ENCODE measurements at places on chromosomes 1 and 21. TPM values are rescaled to one million over a fixed set of nuclear protein-coding genes. Genes with fewer than 3 reads are reported as not detected.

DNA sequence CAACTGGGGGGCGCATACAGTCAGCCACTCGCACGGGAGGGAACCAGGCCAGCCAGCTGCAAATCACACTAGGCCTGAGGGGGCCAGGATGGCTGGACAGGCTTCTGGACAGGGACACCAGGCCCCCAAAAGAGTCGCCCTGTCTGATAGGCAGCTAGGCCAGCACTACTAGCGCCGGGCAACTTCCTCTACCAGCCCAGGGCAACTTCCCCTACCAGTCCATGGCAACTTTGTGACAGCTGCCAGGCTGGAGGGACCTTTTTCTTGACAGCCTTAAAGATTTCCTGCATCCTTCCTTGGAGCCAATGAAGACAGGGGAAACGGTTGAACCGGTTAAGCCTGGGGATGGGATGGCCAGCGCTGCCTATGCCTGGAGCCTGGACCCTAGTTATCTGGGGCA lies 5.1 kb downstream of the IFFO2 start:
- no peaks in the 10 kb centered on the region for H3K36me3 ChIP-seq
- H3K27ac ChIP-seq, result peak overlapping the region; percentile 79
- H3K4me3 ChIP-seq, result no peak overlapping the region
- no peak for DNase-seq
- no peaks in the 10 kb centered on the region for H3K27me3 ChIP-seq
- no peaks in the 10 kb centered on the region for H3K4me1 ChIP-seq

DNA sequence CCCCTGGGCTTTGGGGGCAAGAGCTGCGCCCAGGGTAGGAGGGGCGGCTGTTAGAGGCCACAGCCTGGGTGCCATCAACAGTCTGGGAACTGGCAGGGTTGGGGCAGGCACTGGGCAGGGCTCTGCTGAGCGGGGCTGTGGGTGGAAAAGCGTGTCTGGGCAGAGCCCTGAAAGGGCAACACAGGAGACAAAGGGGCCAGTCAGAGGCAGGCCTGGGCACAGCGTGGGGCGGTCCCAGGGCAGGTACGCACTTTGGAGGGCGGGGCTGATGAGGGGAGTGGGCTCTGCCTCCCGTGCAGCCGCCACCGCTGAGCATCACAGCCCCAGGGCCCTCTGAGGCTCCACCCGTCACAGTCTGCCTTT lies 13.9 kb downstream of the CELSR2 start:
- H3K27ac ChIP-seq, result no peak overlapping the region
- H3K27me3 ChIP-seq, result no peaks in the 10 kb centered on the region
- no peaks in the 10 kb centered on the region for H3K36me3 ChIP-seq
- no peak for DNase-seq
- no peak overlapping the region for H3K4me3 ChIP-seq

The CCDC30 gene
- total RNA-seq, result 8.3 TPM

The PPCS gene
- 73.3 TPM for total RNA-seq

The DISP1 gene
- total RNA-seq, result 13.7 TPM

The AUNIP gene
- 1.6 TPM for total RNA-seq

GRCh38 chr1:26171084-26172072 lies at the start of gene ZNF593OS:
Gene ZNF593OS, minus strand, starts transcription at chr1:26171832. Its CDS starts 171 bp downstream, at chr1:26171661.
- no peaks in the 10 kb centered on the region for H3K27me3 ChIP-seq
- no peaks in the 10 kb centered on the region for H3K36me3 ChIP-seq
- no peak within 1 kb of the TSS for H3K4me3 ChIP-seq
- DNase-seq, result no peak
- H3K27ac ChIP-seq, result no peak within 1 kb of the TSS

DNA sequence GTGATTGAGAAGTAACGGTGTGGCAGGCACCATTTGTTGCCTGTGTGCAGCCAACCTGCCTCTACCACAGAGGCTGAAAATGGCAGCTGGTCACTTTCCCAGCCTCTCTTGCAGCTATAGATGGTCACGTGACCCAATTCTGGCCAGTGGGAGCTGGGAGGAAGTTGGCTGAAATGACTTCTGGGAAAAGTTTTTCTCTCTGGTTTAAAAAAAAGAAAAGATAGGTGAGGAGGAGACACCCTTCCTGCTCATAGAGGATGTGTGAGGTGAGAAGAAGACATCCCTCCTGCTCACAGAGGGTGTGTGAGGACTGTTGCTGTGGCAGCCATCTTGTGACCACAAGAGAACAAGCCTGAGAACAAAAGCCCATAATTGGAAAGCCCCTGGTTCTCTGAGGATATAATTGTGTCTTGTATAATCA lies 122.8 kb downstream of the SYF2 start:
- no peaks in the 10 kb centered on the region for H3K27me3 ChIP-seq
- no peaks in the 10 kb centered on the region for H3K4me1 ChIP-seq
- no peaks in the 10 kb centered on the region for H3K36me3 ChIP-seq
- no peak for DNase-seq
- H3K27ac ChIP-seq, result no peak overlapping the region
- H3K4me3 ChIP-seq, result no peak overlapping the region

GRCh38 chr1:92749024-92749634 lies 35.8 kb downstream of the EVI5 start:
- DNase-seq, result peak; percentile 68
- no peak overlapping the region for H3K27ac ChIP-seq
- H3K4me3 ChIP-seq, result no peak overlapping the region

GRCh38 chr1:2358651-2359640 lies 32.4 kb downstream of the MORN1 start:
- H3K27me3 ChIP-seq, result no peaks in the 10 kb centered on the region
- H3K27ac ChIP-seq, result no peak overlapping the region
- no peaks in the 10 kb centered on the region for H3K4me1 ChIP-seq
- H3K36me3 ChIP-seq, result no peaks in the 10 kb centered on the region
- no peak for DNase-seq

DNA sequence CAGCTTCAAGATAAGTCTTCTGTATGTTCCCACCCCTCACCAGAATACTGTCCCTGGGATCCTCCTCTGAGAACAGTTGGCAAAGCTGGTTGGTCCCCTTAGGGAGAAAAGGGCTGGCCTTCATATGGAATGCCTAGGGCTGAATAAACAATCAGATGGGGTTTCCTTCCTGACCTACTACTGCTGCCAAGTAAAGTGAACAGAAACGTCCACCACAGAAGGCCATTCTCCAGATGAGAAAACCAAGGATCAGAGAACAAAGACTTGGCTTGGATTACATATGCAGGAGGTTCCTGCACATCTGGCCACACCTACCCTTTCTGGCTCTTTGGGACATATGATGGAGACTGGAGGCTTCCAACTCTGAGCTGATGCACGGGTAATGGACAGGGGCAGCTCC lies 194.5 kb downstream of the HIVEP3 start:
- DNase-seq, result no peak
- no peaks in the 10 kb centered on the region for H3K36me3 ChIP-seq
- H3K27ac ChIP-seq, result no peak overlapping the region
- no peak overlapping the region for H3K4me3 ChIP-seq
- no peaks in the 10 kb centered on the region for H3K27me3 ChIP-seq

GRCh38 chr1:70360321-70360720 lies 5.8 kb upstream of the ANKRD13C start:
- H3K4me1 ChIP-seq, result no peaks in the 10 kb centered on the region
- no peaks in the 10 kb centered on the region for H3K36me3 ChIP-seq
- no peak overlapping the region for H3K27ac ChIP-seq
- no peak overlapping the region for H3K4me3 ChIP-seq

- no peak for DNase-seq
- H3K4me3 ChIP-seq, result no peak overlapping the region
- H3K36me3 ChIP-seq, result no peaks in the 10 kb centered on the region
- H3K27me3 ChIP-seq, result no peaks in the 10 kb centered on the region
- H3K4me1 ChIP-seq, result no peaks in the 10 kb centered on the region
- H3K27ac ChIP-seq, result no peak overlapping the region
These were observed 535.4 kb downstream of the KIF26B start for GRCh38 chr1:245690156-245690690.

The SLC41A1 gene
- 21.5 TPM for total RNA-seq

- no peaks in the 10 kb centered on the region for H3K36me3 ChIP-seq
- H3K27ac ChIP-seq, result no peak overlapping the region
- DNase-seq, result no peak
- no peaks in the 10 kb centered on the region for H3K27me3 ChIP-seq
These were observed 412.6 kb downstream of the PRDM2 start for GRCh38 chr1:14112613-14113012.

- DNase-seq, result no peak
- H3K27me3 ChIP-seq, result no peaks in the 10 kb centered on the region
- H3K27ac ChIP-seq, result no peak overlapping the region
These were observed 94.3 kb downstream of the RGS2 start for GRCh38 chr1:192903142-192903541.

The FCN3 gene
- total RNA-seq, result not detected

The RCOR3 gene
- total RNA-seq, result 77.2 TPM

The REN gene
- total RNA-seq, result not detected

The AQP10 gene
- total RNA-seq, result not detected

- no peaks in the 10 kb centered on the region for H3K4me1 ChIP-seq
- H3K36me3 ChIP-seq, result no peaks in the 10 kb centered on the region
- H3K4me3 ChIP-seq, result no peak overlapping the region
- peak; percentile 75 for DNase-seq
These were observed 132.0 kb downstream of the FOXD2 start for GRCh38 chr1:47569681-47570470.

The DMRTA2 gene
- total RNA-seq, result not detected

DNA sequence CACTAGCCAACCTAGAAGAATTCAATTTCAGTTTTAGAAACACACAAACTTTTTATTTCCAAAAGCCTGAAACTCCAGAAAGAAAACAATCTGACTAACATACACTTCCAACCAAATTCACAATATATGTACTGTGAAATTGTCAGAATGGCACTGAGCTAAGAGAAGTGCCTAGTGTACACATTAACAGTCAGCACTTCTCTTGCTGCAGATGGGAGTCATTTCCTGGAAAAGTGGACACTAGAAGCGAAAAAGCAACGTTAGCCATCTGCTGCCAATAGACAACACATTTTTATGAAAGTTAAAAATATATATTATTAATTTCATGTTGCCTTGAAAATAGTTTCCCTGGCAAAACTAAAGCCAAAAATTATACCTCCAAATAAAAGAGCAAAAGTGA lies 66.1 kb downstream of the EPS15 start:
- no peaks in the 10 kb centered on the region for H3K27me3 ChIP-seq
- no peak overlapping the region for H3K27ac ChIP-seq
- H3K4me3 ChIP-seq, result no peak overlapping the region
- no peaks in the 10 kb centered on the region for H3K4me1 ChIP-seq

DNA sequence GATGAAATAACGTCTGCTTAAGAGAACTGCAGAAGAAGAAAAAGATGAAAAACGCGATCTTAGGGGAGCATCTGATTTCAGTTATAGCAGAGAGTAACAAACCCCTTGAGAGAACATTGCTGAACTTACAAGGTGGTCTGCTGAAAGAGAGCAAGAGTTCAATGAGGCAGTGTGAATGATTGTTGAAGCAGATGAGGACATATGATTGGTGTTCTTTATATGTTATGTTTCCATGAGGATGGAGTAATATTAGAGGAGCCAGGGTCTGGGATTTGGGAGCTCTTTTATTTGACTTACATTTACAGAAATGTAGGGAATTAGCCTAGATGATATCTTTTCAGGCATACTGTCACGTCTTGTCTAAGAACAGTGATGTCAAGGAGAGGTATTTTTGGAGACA lies 1302.0 kb downstream of the KCNT2 start:
- no peaks in the 10 kb centered on the region for H3K4me1 ChIP-seq
- H3K27ac ChIP-seq, result no peak overlapping the region
- no peaks in the 10 kb centered on the region for H3K36me3 ChIP-seq
- H3K4me3 ChIP-seq, result no peak overlapping the region

The HSF2BP gene
- total RNA-seq, result 0.67 TPM

DNA sequence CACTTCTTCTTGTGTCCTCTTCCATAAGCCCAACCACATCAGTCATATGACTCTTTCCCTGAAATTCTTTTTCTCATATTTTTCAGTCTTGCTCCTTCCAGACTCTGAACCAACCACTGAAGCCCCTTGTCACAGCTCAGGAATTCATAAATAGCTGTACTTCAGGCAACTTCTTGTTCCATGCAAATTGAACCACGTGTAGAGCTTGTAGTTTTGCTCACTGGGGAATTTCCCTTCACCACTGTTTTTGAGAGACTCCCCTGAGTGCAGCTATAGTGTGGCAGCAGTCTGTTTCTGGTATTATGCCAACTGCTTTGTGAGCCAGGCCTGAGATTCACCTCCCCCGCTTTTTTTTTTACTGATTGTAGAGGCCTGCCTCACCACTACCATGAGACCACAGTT lies 150.3 kb upstream of the SPAG17 start:
- no peak overlapping the region for H3K4me3 ChIP-seq
- no peak for DNase-seq
- H3K4me1 ChIP-seq, result no peaks in the 10 kb centered on the region
- no peaks in the 10 kb centered on the region for H3K36me3 ChIP-seq
- no peaks in the 10 kb centered on the region for H3K27me3 ChIP-seq
- H3K27ac ChIP-seq, result no peak overlapping the region

The PRDM2 gene
- 70.1 TPM for total RNA-seq

DNA sequence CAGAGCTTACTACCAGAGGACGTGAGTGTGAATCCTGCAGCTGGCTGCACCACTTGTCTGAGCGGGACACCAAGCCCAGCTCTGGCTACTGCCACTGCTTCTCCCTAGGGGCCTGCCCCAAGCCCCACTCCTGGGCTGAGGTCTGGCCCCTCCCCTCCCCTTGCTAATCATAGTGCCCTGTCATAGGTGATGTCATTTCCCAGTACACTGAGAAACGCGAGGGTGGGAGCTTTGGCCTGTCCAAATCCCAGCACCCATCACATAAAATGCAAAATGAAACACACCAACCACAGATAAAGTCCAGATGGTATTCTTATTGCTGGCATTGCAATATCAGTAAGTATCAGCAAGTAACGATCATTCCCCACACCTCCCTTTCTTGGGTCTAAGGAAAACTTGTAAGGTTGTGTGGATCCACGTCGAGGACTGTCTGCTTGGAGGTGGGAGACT lies 77.7 kb downstream of the TOMM20 start:
- H3K27ac ChIP-seq, result no peak overlapping the region
- no peaks in the 10 kb centered on the region for H3K27me3 ChIP-seq
- H3K4me3 ChIP-seq, result no peak overlapping the region
- peaks cover 11% of the 10 kb centered on the region for H3K4me1 ChIP-seq
- DNase-seq, result no peak
- no peaks in the 10 kb centered on the region for H3K36me3 ChIP-seq

- no peak overlapping the region for H3K4me3 ChIP-seq
- no peaks in the 10 kb centered on the region for H3K27me3 ChIP-seq
- DNase-seq, result no peak
- peaks cover 38% of the 10 kb centered on the region for H3K4me1 ChIP-seq
- H3K27ac ChIP-seq, result peak overlapping the region; percentile 72
These were observed 1.7 kb downstream of the IKBKE start for GRCh38 chr1:206472024-206472423.

DNA sequence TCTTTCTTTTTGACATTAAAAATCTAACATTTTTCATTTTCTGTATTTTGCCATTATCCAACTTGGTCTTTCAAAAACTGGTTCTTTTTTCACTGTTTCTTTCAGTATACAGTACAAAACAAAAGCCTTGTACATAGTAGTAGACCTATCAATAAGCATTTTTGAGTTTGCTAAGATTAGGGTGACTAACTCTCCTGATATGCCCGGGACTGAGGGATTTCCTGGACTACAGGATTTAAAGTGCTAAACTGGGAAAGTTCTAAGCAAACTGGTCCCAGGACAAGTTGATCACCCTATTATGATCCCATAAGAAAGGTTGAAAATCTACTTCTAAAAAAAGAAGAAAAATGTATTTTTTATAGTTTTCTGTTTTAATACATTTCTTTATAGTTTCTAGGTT lies 120.9 kb downstream of the USP25 start:
- no peaks in the 10 kb centered on the region for H3K27me3 ChIP-seq
- no peak overlapping the region for H3K4me3 ChIP-seq
- no peaks in the 10 kb centered on the region for H3K4me1 ChIP-seq
- peaks cover 3% of the 10 kb centered on the region for H3K36me3 ChIP-seq

- H3K27me3 ChIP-seq, result no peaks in the 10 kb centered on the region
- H3K4me1 ChIP-seq, result peaks cover 4% of the 10 kb centered on the region
- no peak overlapping the region for H3K27ac ChIP-seq
- DNase-seq, result no peak
These were observed 117.5 kb downstream of the NAV1 start for GRCh38 chr1:201656311-201657032.
